ENCODE measurements at places on chromosomes 3 and 15.

DNA sequence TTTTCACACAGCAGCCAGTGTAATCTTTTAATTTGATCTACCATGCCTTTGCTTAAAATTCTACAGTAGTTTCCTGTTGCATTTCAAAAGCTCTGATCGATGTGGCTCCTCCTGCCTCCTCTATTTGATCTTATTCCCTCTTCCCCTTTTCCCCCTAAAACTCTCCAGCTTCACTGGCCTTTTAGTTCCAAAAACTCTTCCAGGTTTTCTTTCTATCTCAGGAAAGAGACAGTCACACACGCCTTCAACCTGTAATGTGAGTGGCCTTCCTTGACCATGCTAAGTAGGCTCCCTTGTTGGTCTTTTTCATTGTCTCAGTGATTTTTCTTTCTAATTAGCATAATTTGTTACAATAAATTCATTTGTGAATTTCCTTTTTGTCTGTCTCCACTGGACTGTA lies 985 bp downstream of the TEX9 start:
- no peak for DNase-seq

- no peak for DNase-seq
Observed at GRCh38 chr3:13596426-13597205, 47.7 kb downstream of the FBLN2 start.

- no peak for DNase-seq
Observed at GRCh38 chr3:117059067-117059955, 349.7 kb downstream of the TUSC7 start.

GRCh38 chr15:53808058-53808706 lies 48.7 kb upstream of the WDR72 start:
- DNase-seq, result no peak
